Left colon (tissue), 2 donors: ENCODE measurements at places on chromosomes 4 and X. TPM values are rescaled to one million over a fixed set of nuclear protein-coding genes. Genes with fewer than 3 reads are reported as not detected.

DNA sequence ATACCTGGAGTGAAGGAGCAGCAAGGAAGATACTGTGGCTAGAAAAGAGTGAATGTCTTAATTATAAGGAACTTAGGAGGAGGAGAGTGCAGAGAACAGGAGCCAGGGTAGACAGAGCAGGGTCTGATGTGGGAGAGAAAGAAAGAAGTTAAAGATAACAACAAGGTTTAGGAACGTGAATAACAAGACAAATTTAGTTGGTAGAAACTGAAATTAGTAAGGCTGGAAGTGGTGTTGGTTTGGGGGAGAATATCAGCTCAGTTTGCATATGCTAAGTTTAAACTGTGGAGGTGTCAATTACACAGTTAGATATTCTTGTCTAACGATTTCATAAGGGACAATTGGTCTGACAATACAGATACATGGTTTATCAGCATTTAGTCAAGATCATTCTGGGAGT lies 1123.7 kb upstream of the PABPC4L start:
- no peak for DNase-seq

DNA sequence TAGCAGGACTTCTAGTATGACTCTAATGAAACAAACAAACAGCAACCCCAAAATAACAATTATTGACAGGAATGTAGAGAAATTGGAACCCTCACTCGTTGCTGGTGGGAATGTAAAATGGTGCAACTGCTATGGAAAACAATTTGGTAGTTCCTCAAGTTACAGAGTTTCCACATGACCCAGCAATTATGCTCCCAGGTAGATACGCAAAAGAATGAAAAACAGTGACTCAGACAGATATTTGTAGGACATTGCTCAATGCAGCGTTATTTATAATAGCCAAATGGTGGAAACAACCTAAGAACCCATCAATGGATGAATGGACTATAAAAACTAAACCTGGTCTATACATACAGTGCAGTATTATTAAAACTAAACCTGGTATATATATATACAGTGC lies 646.1 kb upstream of the FRG1 start:
- DNase-seq, result no peak

CD38 gene
- total RNA-seq, result 5.7 TPM

NAA11 gene
- not detected for total RNA-seq

SMAD1 gene
- 36.3 TPM for total RNA-seq
